Activated naive CD8-positive, alpha-beta T cell treated with anti-CD3 and anti-CD28 coated beads for 36 hours (primary cell): ENCODE measurements at places on chromosomes 5 and 9. TPM values are rescaled to one million over a fixed set of nuclear protein-coding genes. Genes with fewer than 3 reads are reported as not detected.

Gene TRIO
- total RNA-seq: 9.8 TPM

DNA sequence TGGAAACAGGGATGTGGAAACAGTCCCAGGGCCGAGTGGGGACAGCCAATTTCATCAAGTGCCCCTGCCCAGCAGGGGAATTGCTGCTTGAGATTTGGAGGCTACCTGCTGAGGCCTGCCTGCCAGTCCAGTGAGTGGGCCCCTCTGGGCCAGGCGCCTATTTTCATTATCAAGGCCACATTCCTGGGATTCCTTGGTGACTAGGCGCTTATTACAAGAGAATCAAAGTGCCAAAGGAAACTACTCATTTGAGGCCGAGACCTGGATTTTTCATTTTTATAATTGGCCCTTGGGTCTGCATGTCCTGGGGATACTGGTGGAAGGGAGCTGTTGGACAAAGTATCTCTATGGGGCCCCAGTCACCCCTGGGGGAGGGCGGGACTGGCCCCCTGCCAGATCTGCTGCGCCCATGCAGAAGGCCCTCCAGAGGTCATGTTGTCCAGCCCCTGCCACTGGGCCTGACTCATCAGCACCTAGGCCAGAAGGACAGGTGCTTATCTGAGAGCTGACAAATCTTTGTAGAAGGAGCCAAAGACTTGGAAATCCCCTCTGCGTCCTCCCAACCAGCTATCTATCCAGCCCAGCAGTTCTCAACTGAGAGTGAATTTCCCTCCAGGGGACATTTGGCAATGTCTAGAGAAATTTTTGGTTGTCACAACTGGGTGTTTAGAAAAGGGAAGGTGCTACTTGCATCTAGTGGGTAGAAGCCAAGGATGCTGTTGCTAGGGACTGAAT, 45.6 kb downstream of the FOXI1 start:
- DNase-seq: no peak

DNA sequence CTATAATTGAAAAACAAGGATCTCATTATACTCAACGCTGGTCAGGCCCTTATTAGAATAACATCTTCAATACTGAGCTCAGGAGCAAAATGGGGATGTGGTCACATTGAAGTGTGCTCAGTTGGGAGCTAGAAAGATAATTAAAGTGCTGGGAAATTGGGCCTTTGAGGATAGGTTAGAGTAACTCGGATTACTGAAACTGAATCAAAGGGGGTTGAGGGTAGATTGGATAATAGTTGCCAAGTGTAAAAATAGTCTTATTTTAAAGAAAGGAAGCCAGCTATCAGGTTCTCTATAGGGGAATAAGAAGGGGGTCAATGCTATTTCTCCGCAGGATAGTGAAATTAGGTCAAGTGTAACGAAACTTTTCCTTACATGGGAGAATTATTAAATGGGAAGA, 391.0 kb upstream of the PTPRD start:
- DNase-seq: no peak

Gene GPX8
- total RNA-seq: not detected

Gene CDH9
- total RNA-seq: not detected

GRCh38 chr5:155783791-155784190, 543.2 kb upstream of the SGCD start:
- no peak for DNase-seq

Gene SLC36A3
- total RNA-seq: not detected

Gene FGD3
- total RNA-seq: 42.9 TPM

Gene RASEF
- not detected for total RNA-seq

Gene SLC25A48
- total RNA-seq: not detected

DNA sequence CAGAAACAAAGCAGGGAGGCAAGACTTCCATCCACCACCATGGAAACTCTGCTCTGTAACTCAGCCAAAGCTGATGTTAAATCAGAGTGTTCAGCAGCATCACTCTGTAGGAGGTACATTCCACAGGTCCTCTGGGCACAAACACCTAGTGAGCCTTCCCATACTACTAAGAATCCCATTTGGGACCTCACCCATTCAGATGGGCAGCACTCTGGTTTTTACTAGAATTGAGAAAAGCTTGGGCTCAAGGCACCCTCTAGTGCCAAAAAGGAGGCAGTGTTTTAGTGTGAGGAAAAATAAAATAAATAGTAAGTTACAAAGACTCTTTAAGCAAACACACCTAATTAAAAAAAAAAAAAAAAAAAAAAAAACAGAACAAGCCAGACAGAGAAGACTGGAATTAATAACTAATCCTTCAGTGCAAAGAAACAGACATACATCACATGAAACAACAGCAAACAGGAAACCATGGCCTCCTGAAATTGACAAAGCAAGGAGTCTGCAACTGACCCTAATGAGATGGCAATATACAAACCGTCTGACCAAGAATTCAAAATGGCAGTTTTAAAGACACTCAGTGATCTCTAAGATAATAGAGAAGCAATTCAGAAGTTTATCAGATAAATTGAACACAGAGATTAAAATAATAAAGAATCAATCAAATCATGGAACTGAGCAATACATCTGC, 159.5 kb downstream of the GNA14 start:
- DNase-seq: no peak

- no peak for DNase-seq
Observed at GRCh38 chr9:103225702-103226646, 230.8 kb downstream of the CYLC2 start.

GRCh38 chr9:136779808-136780207, 11.3 kb upstream of the TMEM141 start:
- DNase-seq: no peak

- no peak for DNase-seq
Observed at GRCh38 chr5:16461782-16462181, 3.8 kb downstream of the ZNF622 start.

- no peak for DNase-seq
Observed at GRCh38 chr9:120408680-120409258, 171.2 kb downstream of the CDK5RAP2 start.

DNA sequence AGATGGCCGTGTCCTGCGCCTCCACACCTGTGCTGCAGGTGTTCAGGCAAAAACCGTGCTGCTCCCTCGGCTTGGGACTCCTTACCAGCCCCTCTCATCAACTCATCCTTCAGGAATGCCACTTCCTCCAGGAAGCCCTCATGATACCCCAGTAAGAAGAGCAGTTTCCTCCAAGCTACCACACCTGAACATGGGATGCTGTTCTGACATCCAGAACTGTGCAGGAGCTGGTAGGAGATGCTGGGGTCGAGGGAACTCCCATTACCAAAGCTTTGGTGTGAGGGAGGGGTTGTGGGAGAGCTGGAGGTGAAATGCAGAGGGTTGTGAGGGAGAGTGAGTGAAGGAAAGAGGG, 18.9 kb downstream of the CARD19 start:
- DNase-seq: no peak

DNA sequence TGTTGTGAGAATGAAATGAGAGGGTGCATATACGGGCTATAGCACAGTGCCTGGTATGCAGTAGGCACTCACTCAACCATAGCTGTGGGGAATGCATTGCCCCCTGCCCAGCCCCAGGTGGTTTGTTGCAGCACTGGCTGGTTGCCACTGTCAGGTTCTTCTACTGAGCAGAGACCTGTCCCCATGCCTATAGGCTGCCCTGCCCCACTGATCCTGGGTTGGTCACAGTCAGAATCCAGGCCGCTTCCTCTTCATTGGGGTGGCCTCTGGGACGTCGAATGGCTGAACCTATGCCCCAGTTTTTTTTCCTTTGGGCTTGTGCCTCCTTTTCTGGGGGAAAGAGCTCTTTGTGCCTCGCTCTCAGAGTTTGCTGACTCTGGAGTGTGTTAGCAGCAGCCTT, 74.6 kb downstream of the RGS3 start:
- DNase-seq: no peak

DNA sequence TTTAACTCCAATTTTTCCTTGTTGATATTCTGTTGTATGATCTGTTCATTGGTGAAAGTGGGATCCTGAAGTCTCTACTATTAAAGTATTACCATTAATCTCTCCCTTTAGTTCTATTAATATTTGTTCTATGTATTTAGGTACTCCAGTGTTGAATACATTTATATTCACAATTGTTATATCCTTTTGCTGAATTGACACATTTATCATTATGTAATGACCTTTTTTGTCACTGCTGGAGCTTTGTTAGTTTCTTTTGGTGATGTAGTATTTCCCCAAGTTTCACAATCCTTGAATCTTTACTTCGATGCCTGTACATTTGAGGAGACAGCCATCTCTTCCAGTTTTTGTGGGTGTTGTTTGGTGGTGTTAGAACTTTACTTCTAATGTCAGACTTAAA, 53.7 kb upstream of the PPP3R2 start:
- DNase-seq: no peak

GRCh38 chr5:116509483-116510244, 65.0 kb downstream of the SEMA6A start:
- DNase-seq: no peak

DNA sequence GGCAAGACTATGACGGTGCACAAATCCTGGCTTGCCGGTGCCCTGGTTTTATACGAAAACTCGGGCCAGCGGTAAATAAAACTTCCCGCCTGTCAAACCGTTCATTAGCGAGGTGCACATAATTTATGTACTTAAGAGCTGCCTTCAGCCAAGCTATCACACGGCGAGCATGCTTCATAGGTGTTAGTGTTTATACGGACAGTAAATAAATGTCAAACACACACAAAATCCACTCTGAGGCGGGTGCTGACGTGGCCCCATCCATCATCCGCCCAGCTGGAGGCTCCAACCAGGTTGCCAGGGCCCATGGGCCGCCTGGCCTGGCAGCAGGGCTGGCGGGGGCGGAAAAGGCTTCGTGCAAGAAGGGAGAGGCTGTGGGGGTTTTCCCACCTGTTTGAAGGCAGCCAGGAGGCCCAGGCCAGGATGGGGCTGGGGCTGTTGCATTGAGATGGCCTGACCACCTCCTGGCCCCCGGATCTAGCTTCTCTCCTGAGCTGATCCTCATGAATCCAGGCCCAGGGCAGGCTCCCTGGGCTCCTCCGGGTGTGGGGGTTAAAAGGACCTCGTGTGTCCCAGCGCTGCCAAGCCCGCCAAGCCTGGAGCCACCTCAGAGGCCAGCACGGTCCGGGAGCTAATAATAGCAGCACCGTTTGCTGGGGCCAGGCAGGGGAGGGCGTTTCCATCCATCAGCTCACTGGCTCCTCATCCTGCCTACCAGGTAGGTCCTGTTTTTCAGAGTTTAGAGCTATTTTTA, 43.2 kb downstream of the BARX1 start:
- DNase-seq: no peak

Gene SPINK1
- total RNA-seq: not detected

Gene GNA14
- not detected for total RNA-seq

DNA sequence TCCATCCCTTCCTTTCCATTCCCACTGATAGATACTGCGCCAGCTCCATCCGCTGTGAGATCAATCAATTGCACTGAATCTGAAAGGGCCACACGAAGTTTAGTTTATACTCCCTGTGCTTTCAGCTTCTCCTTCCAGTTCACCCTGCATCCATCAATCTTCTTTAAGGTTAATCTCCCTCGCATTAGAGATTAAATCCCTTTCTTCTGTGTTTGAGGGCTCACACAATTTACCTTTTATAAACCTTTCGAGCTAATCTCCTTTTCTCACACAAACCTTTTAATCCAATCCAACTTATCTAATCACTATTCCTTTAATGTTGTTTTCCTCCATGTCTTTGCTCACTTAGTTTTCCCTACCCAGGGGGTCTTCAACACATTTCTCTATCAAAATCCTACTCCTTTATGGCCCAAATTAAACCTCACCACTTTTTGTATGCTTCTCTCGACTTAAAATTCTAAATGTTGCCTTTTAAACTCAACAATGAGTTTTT, 64.6 kb upstream of the HAPLN1 start:
- DNase-seq: no peak

- peak; percentile 59 for DNase-seq
Observed at GRCh38 chr9:27784847-27785713, 211.8 kb upstream of the C9orf72 start.

Gene CNTLN
- 0.68 TPM for total RNA-seq

- DNase-seq: no peak
Observed at GRCh38 chr5:88824892-88825583, 57.9 kb downstream of the MEF2C start.

Gene GARNL3
- total RNA-seq: 2.0 TPM

Gene GFPT2
- total RNA-seq: 0.18 TPM

DNA sequence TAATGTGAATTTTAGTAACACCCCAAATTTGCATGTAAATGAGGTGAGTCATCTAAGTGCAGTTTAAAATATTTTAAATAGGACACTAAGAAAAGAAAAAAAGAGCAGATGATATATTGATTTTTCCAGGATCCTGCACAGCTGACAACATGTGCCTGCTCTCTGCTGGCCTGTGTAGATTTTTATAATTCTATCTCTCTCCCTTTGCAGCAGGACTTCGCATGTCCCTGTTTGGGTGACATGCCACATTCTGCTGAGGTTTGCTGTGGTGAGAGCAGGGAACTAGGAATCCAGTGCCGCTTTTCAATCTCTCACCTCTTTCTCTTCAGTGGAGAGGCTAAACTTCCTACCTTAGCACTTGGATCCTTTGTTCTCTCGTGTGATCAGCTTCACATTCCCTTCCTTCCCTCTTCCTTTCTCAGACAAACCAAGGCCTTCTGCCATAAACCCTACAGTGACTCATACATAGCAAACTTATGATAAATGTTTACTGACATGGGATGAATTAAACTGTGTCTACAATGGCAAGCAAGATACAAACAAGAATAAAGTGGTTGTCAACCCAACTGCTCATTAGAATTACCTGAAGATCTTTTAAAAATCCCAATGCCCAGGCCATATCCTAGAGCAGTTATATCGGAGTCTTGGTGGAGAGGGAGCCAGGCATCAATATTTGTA, 198.8 kb upstream of the EFNA5 start:
- no peak for DNase-seq

Gene BTNL3
- total RNA-seq: not detected

GRCh38 chr5:96718635-96719077, 56.5 kb downstream of the CAST start:
- DNase-seq: no peak

Gene SLC6A3
- total RNA-seq: not detected

Gene PCDHA8
- not detected for total RNA-seq

GRCh38 chr9:136511670-136512592, 29.1 kb upstream of the SEC16A start:
- DNase-seq: no peak

GRCh38 chr5:43422143-43422542, 10.0 kb upstream of the CCL28 start:
- no peak for DNase-seq

- DNase-seq: no peak
Observed at GRCh38 chr5:24222876-24223275, 421.9 kb downstream of the CDH10 start.
